ENCODE measurements at places on chromosomes 13 and 19.

DNA sequence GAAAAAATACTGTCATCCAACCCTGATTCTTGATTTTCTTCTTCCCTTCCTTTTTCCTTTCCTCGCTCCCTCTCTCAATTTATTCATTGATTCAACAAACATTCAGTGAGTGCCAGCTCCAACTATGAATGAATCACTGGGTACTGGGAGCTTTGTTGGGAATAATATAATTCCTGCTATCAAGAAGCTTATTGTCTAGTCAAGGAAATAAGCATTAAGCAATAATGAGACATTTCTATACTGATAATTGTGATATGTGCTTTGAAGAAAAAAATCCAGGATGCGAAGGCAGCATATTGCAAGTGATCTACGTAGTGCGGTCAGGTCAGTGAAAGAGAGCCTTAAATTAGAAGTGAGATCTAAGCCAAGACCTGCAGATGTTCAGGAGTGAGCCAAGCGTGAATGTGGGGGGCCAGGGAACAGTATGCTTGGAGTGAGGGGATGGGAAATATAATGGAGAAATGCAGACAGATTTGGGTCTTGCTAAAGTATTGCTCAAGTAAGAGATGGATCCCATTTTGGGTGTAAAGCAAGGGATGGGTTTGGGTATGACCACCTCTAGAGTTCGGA lies 253.5 kb downstream of the LHFPL6 start:
- no peak for DNase-seq

- DNase-seq: no peak
Measured at GRCh38 chr19:12527034-12527836, 24.0 kb downstream of the ZNF564 start.

GRCh38 chr19:28691683-28692082 lies 521.3 kb downstream of the UQCRFS1 start:
- DNase-seq: no peak

- DNase-seq: no peak
Measured at GRCh38 chr13:26054896-26055295, 3.1 kb upstream of the SHISA2 start.

GRCh38 chr13:38819053-38819452 lies 132.2 kb downstream of the FREM2 start:
- no peak for DNase-seq

DNA sequence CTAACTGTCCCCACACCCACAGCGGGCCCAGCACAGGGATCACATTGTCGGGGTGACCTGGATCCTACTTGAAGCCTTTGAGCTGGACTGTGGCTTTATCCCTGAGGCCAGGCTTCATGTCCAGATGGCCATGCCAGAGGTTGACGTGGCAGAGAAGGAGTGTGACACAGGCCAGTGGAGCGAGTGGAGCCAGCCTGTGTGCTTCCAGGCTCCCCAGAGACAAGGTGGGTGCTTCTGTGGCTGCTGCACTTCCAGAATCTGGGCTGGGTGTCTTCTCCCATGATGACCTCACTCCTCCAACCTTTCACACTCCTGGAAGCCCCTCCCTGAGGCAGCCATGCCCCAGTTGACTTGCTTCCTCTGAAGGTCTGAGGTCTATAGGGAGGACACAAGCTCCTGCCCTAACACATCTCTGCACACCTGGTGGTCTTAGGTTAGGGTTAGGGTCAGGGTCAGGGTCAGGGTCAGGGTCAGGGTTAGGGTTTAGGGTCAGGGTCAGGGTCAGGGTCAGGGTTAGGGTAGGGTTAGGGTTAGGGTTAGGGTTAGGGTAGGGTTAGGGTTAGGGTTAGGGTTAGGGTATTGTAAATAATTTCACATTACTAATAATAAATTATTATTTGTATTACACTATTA lies 13.1 kb upstream of the MZF1 start:
- DNase-seq: no peak

DNA sequence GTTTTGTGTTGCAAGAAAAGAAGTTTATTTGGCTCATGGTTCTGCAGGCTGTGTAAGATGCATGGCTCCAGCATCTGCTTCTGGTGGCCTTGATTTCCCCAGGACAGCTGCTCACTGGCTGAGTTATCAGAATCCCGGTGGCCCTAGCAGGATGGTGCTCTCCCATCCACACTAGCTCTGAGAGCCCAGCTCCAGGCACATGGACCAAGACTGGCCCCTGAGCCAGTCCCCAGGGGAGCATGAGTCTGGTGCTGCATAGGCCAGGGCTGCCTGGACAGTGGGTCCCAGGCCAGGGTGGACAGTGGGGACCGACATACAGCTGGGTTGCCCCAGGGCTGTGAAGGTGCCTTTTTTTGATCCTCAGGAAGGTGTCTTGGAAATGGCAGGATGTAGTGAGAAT lies 10.4 kb downstream of the ADGRE2 start:
- no peak for DNase-seq

- DNase-seq: no peak
Measured at GRCh38 chr13:78589206-78589605, 14.1 kb downstream of the POU4F1 start.

DNA sequence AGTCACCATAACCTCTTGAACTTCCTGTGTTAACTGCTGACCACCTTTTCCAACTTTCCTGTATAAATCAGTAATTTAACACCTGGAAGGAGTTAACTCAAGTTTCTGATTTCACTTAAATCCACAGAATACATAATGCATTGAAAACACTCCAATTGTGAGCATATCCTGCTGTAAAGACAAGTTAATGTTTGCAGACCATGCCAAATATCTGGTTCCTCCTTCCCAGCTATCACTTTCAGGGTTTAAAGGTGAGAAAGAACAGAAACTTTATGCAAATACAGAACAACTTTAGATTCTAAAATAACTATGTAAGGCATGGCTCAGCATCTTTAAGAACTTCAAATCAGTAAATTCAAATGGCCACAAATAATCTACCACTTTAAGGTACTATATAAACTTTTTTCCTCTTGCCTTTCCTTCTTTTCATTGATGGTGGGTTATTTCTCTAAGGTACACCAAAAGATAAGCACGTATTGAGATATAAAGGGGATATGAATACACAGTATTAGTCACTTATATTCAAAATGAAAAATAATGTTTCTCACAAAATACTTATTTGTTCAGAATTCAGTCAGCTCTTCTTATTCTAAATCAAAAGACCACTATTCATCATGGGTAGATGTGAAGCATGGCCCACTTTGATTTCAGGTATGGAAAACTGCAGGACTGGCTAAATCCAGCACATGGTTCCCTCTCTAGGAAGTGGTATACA lies 6.6 kb upstream of the TPTE2 start:
- no peak for DNase-seq

GRCh38 chr13:65149687-65150086 lies 2080.4 kb downstream of the PCDH9 start:
- no peak for DNase-seq

- no peak for DNase-seq
Measured at GRCh38 chr13:24128112-24128511, 32.4 kb upstream of the SPATA13 start.

DNA sequence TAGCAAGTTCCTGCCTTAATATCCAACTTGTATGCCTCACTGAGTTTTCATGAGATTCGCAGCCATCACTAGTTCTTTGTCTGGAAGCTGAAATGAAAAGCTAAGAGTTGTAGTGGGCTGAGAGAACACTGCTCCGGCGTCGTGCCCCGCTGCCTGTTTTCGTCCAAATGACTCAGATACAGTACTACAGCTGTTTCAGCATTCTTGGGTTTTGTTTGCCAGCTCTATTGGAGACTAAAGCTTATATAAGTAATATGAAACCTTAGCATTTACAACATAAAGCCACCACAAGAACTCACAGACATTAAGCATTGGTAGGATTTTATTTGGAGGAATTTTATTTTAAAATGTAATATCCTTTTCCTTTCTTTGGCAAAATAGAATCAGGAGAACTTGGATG lies 299.7 kb downstream of the DLEU7 start:
- DNase-seq: no peak

Measured in HS-5 (cell line).